Stimulated activated CD8-positive, alpha-beta memory T cell treated with anti-CD3 and anti-CD28 coated beads, Interleukin-2, amount 100 ng/mL, for 48 hours (primary cell): ENCODE measurements at places on chromosomes 5 and 9.

- DNase-seq, result no peak
These were observed 195.9 kb downstream of the ARHGAP26 start for GRCh38 chr5:142966121-142966420.

- DNase-seq, result no peak
These were observed 376.1 kb downstream of the EFNA5 start for GRCh38 chr5:107294669-107295068.

DNA sequence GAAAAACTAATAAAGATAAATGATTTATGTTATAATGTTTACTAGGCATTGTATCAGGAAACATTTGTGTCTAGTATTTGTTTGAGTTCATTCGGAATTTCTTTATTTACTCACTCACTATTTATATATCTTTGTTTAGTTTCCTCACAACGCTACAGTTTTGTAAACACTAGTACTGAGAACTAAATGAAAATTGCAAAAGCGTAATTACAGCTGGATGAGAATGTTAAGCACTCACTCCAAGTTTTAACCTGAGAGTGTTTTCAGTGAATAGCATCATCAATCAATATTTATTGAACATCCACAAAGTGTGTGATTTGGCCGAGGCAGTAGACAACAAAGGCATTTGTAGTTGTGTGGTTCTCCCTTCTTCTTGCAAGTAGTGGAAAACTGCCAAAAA lies 969.6 kb upstream of the DMAC1 start:
- DNase-seq, result no peak

DNA sequence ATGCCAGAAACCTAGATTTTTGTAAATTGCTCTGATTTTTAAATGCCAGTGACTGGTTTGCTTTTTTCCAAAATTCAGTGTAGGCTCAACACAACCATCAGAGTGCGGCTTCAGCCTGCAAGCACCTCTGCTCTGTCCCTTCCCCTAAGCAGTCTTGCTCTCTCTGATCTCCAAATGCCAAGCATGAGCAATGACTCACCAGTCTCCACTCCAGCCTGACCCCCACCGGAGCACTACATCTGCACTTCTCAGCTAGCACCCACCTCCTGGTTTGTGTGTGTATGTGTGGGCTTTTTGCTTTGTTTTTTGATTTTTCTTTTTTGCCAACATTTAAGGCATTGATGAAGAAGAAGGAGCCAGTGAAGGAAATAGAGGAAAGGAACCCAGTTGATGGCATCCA lies 61.4 kb upstream of the ADRA1B start:
- no peak for DNase-seq

- DNase-seq, result no peak
These were observed 20.3 kb upstream of the TERT start for GRCh38 chr5:1315018-1315708.

- peak; percentile 32 for DNase-seq
These were observed 107.7 kb downstream of the TENT4A start for GRCh38 chr5:6820851-6821479.

- DNase-seq, result no peak
These were observed 114.7 kb downstream of the LURAP1L start for GRCh38 chr9:12889402-12890106.

DNA sequence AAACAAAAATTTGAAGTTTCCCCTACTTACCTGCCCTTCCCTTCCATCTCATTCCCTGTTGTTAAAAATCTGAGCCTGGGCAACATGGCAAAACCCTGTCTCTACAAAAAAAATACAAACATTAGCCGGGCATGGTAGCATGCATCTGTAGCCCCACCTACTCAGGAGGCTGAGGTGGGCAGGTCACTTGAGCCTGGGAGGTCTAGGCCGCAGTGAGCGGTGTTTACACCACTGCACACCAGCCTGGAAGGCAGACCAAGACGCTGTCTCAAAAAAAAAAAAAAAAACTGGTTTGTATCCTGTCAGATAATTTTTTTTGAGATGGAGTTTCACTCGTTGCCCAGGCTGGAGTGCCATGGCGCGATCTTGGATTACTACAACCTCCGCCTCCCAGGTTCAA lies 16.3 kb upstream of the REEP5 start:
- DNase-seq, result no peak

GRCh38 chr5:95471942-95472341 lies 80.8 kb downstream of the FAM81B start:
- DNase-seq, result no peak

- DNase-seq, result no peak
These were observed 76.7 kb upstream of the IL6ST start for GRCh38 chr5:56071470-56071869.

GRCh38 chr9:99506747-99507348 lies 284.8 kb downstream of the SEC61B start:
- DNase-seq, result no peak

- no peak for DNase-seq
These were observed 11.5 kb upstream of the C5orf58 start for GRCh38 chr5:170221327-170221741.

GRCh38 chr9:137919649-137920141 lies 42.1 kb downstream of the CACNA1B start:
- no peak for DNase-seq

DNA sequence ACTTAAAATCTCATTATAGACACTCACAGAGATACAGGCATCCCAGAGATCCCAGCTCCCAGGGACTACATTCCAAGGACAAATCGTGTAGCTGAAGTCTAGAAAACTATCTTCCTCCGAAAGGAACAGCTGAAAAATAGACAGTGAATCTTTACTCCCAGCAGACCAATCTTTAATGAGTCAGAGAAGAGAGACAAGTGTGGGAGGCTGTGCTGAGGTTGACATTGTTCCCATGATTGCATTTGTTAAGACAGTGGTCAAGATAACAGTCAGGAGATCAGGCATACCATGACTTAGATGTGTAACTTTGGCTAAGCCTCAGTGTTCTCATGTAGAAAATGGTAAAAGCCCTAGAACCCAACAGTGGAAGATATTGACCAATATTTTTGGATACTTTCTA lies 120.7 kb downstream of the PAPPA start:
- DNase-seq, result no peak

GRCh38 chr5:60333005-60333571 lies 366.9 kb downstream of the DEPDC1B start:
- DNase-seq, result no peak

- no peak for DNase-seq
These were observed 66.8 kb downstream of the MAMDC2 start for GRCh38 chr9:70110194-70111041.

DNA sequence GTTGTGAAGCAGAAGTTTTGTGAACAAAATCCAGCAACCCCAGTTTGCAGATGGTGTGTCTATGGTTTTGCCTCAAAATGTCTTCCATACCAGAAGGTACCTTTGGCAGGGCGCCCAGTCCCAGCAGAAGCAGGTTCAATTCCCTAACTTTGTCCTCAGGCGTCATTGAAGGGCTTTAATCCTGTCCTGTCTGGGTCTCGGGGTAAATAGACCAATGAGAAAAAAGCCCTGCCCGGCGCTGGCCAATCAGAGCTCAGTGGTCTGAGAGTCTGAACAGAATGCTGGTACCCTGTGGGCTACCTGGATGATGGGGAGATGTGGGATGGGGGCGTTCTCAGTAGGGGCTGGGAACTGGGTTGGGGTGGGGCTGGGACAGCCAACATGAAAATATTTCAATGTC lies 6.2 kb upstream of the ST6GALNAC4 start:
- DNase-seq, result no peak
